ENCODE measurements at places on chromosomes 4 and X. TPM values are rescaled to one million over a fixed set of nuclear protein-coding genes. Genes with fewer than 3 reads are reported as not detected.

- H3K27me3 ChIP-seq = peaks cover 8% of the 10 kb centered on the region
- H3K4me3 ChIP-seq = no peak overlapping the region
- H3K4me1 ChIP-seq = peaks cover 17% of the 10 kb centered on the region
- H3K27ac ChIP-seq = no peak overlapping the region
Observed at GRCh38 chr4:112341033-112341432, 43.9 kb downstream of the ALPK1 start.

DNA sequence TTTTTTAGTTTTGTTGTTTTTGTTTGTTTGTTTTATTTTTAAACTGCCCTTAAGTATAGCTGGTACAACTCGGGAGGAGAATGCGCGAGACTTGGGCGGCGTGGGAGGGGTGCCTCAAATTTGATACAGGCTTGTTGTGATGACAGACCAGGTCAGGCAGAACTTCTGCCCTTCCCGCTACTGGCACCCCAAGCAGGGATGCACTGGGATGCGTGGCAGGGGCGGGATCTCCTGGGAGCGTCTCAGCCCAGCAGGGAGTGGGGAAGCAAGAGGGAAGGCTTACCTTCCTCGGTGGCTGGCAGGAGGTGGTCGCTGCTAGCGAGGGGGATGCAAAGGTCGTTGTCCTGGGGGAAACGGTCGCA, 851 bp downstream of the SFRP2 start:
- H3K27ac ChIP-seq = no peak overlapping the region
- no peak for DNase-seq
- H3K27me3 ChIP-seq = peaks cover 91% of the 10 kb centered on the region
- H3K4me1 ChIP-seq = peaks cover 37% of the 10 kb centered on the region
- H3K4me3 ChIP-seq = peak overlapping the region; percentile 67

GRCh38 chr4:15725608-15726007, 22.7 kb downstream of the BST1 start:
- DNase-seq = no peak
- H3K4me3 ChIP-seq = no peak overlapping the region
- no peaks in the 10 kb centered on the region for H3K36me3 ChIP-seq

DNA sequence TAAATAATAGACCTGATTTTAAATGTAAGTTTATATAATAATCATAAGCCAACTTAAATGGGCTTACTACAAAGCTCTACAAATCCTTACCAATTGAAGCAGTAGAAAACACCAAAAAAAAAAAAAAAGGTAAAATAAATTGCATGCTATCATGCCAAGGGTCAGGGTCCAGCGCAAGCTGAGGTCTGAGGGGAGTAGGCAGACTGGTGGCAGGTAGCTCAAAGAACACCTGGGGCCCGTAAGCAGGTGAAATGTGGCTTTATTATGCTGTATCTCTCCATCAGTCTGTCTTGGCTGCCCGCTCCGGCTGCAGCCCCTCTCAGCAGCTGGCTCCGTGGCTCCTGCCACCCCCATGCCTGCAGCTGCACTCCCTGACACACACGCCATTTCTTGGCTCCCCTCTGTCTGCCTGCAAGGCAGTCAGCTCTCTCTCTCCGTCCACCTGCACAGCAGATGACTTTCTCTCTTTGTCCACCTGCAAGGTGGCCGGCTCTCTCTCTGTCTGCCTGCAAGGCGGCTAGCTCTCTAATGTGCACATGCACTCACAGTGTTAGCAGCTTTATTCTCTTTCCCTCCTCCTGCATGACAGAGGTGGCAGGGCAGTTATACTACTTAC, 209.4 kb upstream of the UGT8 start:
- no peaks in the 10 kb centered on the region for H3K36me3 ChIP-seq
- H3K27me3 ChIP-seq = peaks cover 6% of the 10 kb centered on the region
- no peak overlapping the region for H3K27ac ChIP-seq
- DNase-seq = no peak
- H3K4me1 ChIP-seq = peaks cover 5% of the 10 kb centered on the region
- no peak overlapping the region for H3K4me3 ChIP-seq

DNA sequence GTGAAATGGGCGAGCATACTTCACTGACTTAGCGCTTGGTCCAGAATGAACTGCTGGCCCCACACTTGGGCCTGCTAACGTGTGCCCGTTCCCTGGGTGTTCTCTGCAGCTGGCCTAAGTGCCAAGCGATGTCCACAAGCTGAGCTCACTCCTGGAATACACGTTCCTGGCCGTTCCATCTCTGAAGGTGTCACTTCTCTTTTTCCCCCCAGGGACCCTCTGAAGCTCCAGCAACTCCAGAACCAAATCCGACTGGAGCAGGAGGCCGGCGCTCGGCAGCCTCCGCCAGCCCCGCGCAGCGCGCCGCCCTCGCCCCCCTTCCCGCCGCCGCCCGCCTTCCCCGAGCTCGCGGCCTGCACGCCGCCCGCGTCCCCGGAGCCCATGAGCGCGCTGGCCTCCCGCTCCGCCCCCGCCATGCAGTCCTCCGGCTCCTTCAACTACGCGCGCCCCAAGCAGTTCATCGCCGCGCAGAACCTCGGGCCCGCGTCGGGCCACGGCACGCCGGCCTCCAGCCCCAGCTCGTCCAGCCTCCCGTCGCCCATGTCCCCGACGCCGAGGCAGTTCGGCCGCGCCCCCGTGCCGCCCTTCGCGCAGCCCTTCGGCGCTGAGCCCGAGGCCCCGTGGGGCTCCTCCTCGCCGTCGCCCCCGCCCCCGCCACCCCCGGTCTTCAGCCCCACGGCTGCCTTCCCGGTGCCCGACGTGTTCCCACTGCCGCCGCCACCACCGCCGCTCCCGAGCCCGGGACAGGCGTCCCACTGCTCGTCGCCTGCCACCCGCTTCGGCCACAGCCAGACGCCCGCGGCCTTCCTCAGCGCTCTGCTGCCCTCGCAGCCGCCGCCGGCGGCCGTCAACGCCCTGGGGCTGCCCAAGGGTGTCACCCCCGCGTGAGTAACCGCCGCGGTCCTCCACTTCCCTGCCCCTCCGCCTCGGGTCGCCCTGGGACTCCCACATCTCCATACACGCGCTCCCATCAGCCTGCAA, 132.3 kb downstream of the CBR4 start:
- H3K36me3 ChIP-seq = peaks cover 23% of the 10 kb centered on the region
- peak overlapping the region; percentile 39 for H3K27ac ChIP-seq
- H3K4me3 ChIP-seq = peak overlapping the region; percentile 56
- H3K4me1 ChIP-seq = peaks cover 25% of the 10 kb centered on the region

DNA sequence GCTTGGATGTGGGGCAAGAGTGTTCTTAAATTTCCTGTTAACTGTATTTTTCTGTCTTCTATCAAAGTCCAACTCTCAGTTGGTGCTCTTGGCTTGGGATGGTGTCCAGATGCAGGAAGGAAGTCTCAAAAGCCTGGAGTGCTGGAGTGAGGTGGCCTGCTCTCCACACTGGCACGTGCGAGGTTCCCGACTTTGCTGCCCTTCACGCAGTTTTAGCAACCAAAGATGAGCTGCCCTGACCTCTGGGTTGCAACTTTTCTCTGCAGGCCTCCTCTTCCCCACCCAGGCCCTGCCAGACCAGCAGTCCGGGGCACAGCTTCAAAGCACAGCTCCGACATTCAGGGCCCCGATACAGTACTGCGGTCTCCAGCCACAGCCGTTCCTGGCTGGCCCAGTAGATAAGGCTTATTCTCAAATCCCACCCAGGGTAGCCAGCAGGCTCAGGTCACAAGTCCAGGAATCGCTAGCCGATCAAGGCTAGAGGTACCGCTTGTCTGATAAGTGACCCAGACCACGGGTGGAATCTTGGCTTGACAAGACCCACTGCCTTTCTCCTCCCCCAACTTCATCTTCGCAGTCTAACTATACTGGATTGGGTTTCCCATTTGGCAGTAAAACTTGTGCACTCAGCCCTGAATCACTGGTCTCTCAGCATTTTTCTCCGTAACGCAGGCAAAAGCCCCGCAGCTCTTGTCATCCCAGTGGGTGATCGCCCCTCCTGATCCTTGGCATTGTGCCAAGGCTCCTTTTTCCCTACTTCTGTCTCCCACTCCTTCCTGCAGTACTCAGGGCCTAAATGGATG, 21.8 kb upstream of the JADE1 start:
- peak overlapping the region; percentile 66 for H3K27ac ChIP-seq
- H3K4me1 ChIP-seq = peaks cover 14% of the 10 kb centered on the region
- no peaks in the 10 kb centered on the region for H3K27me3 ChIP-seq
- H3K4me3 ChIP-seq = no peak overlapping the region

DNA sequence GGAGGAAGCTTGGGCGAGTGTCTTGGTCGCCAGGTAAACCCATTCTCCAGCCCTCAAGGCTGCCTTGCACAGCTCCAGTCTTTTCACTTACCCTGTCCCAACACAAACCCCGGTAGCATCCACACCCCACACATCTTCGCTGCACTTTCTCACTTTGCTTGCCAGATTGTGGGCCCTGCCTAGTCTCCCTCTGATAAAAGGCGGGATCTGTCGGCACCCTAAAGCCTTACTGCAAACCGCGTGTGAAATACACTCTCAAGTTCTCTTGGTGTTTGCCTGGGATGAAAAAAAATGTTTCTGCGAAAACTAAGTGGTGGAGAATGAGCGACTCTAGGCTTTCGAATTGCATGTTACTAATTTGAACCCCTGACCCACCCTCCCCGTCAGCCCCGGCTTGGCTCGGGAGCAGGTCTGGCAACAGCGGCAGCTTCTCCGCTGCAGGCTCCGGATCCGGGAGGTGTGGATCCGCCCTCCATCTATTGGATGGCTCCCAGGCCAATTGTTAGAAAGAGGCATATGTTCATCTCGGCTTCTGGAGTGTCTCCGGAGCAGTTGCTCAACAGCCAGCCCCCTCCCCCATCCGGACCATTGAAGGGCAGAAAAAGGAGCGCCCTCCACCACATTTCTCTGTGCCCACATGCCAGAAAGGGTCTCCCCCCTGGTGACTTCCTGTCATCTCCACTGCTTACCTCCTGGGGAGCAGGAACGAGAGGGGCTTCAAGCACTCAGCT, 3.0 kb upstream of the CITED1 start:
- peak; percentile 44 for DNase-seq
- peaks cover 25% of the 10 kb centered on the region for H3K4me1 ChIP-seq
- H3K27me3 ChIP-seq = peaks cover 47% of the 10 kb centered on the region
- H3K4me3 ChIP-seq = peak overlapping the region; percentile 50
- no peaks in the 10 kb centered on the region for H3K36me3 ChIP-seq

GRCh38 chr4:74654230-74654681, 140.1 kb downstream of the BTC start:
- no peaks in the 10 kb centered on the region for H3K27me3 ChIP-seq
- H3K4me3 ChIP-seq = no peak overlapping the region
- H3K27ac ChIP-seq = no peak overlapping the region
- H3K4me1 ChIP-seq = peaks cover 5% of the 10 kb centered on the region

- H3K36me3 ChIP-seq = no peaks in the 10 kb centered on the region
- H3K27me3 ChIP-seq = no peaks in the 10 kb centered on the region
- H3K27ac ChIP-seq = no peak overlapping the region
Observed at GRCh38 chrX:15468036-15468435, 25.1 kb downstream of the PIR start.

GRCh38 chrX:153941336-153942252, 2.8 kb downstream of the RENBP start:
- no peaks in the 10 kb centered on the region for H3K36me3 ChIP-seq
- no peak for DNase-seq
- H3K4me3 ChIP-seq = no peak overlapping the region

- no peak for DNase-seq
- no peak overlapping the region for H3K4me3 ChIP-seq
- H3K36me3 ChIP-seq = no peaks in the 10 kb centered on the region
- no peak overlapping the region for H3K27ac ChIP-seq
- peaks cover 25% of the 10 kb centered on the region for H3K4me1 ChIP-seq
Observed at GRCh38 chrX:115031989-115032388, 14.6 kb upstream of the IL13RA2 start.

DNA sequence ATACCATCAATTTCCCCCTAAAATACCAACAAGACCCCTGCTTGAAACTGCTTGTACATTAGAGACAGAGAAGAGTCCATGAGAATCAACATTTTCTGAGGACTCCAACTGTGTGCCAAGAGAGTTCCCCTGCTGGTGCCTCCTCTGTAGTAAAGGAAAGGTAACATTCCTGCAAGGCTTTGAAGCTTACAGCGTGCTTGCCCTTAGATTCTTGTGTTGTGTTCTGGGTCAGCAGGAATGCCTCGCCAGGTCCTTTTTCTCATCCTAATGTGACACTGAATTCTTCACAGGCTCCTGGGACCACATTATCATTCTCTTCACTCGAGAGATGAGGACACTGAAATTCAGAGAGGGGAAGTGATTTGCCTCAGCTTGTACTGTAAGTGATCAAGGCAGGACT, 9.7 kb upstream of the EOLA2 start:
- peaks cover 5% of the 10 kb centered on the region for H3K36me3 ChIP-seq
- H3K4me3 ChIP-seq = no peak overlapping the region
- peaks cover 31% of the 10 kb centered on the region for H3K4me1 ChIP-seq
- H3K27me3 ChIP-seq = no peaks in the 10 kb centered on the region

GRCh38 chr4:83783215-83783614, 247.3 kb downstream of the GPAT3 start:
- H3K4me1 ChIP-seq = no peaks in the 10 kb centered on the region
- no peak overlapping the region for H3K4me3 ChIP-seq
- DNase-seq = no peak
- H3K27ac ChIP-seq = no peak overlapping the region
- no peaks in the 10 kb centered on the region for H3K36me3 ChIP-seq

GRCh38 chr4:108359130-108359985, 190.6 kb upstream of the LEF1 start:
- H3K4me3 ChIP-seq = no peak overlapping the region
- H3K36me3 ChIP-seq = no peaks in the 10 kb centered on the region
- peaks cover 51% of the 10 kb centered on the region for H3K4me1 ChIP-seq
- peaks cover 26% of the 10 kb centered on the region for H3K27me3 ChIP-seq
- H3K27ac ChIP-seq = no peak overlapping the region
- DNase-seq = no peak

DNA sequence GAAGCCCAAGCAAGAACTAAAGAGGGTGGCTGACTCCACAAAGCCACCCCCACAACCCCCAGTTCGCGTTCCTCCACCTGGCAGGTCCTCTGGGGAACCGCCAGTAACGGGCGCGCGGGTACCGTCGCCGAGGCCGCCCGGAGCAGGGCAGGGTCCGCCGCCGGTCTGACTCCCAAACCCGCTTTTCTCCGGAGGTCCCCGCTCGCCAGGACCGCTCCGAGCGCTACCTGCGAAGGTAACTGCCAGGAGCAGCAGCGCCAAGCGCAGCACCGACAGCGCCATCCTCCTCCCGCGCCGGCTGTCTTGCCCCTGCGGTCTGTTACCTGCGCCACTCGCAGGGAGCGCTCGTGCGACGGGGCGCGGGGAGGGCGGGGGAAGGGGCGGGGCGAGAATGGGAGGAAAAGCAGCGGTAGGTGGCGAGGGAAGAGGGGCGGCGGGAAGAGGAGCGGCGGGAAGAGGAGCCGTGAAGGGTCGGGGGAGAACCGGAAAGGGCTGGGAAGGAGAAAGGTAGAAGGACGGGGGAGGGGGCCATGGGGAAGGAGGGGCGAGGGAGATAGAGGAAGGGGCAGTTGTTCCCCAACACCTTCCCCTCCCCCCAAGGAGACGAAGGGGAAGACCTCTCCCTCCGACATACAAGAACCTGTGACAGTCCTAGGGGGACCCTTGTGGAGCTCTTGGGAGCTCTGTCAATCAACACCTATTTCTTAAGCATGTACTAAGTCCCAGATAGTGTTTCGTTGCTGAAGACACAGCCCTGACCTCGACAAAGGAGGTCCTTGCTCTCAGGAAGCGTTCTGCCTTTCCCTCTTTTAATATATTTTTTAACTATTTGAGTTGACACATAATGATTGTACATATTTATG, at the start of gene SPINK2:
Gene SPINK2, minus strand, starts transcription at position 321 of the 863 bp plus-strand sequence. Its CDS starts 39 bp downstream, at position 282.
- peak within 1 kb of the TSS; percentile 61 for H3K4me3 ChIP-seq
- peak; percentile 37 for DNase-seq
- H3K27ac ChIP-seq = no peak within 1 kb of the TSS
- no peaks in the 10 kb centered on the region for H3K36me3 ChIP-seq

The NPY2R gene
- total RNA-seq = not detected

The CFAP299 gene
- total RNA-seq = not detected

The TENM3 gene
- 106 TPM for total RNA-seq

The REPS2 gene
- total RNA-seq = 5.2 TPM

The PGAM4 gene
- not detected for total RNA-seq

The MEPE gene
- total RNA-seq = not detected

The MAGEE2 gene
- total RNA-seq = not detected

The CENPU gene
- 25.4 TPM for total RNA-seq

The BBS12 gene
- 3.2 TPM for total RNA-seq

The SPOCK3 gene
- 2.7 TPM for total RNA-seq
